ENCODE measurements at places on chromosomes 12 and 14. TPM values are rescaled to one million over a fixed set of nuclear protein-coding genes. Genes with fewer than 3 reads are reported as not detected.

Gene EPYC
- not detected for total RNA-seq

Gene TRHDE
- under 0.01 TPM for total RNA-seq

Gene PLEKHG7
- total RNA-seq, result not detected

Gene LRRC10
- total RNA-seq, result not detected

Gene LALBA
- not detected for total RNA-seq

Gene SNAPC1
- total RNA-seq, result 9.7 TPM

Gene TAS2R20
- 2.3 TPM for total RNA-seq

Gene BLOC1S1
- total RNA-seq, result 56.2 TPM

Gene E2F7
- 7.6 TPM for total RNA-seq

Gene KLRC4
- total RNA-seq, result not detected

Gene EGLN3
- total RNA-seq, result 4.0 TPM

Gene RNASE4
- total RNA-seq, result 26.9 TPM

Gene LRCOL1
- total RNA-seq, result 10.1 TPM

Gene GARIN6
- total RNA-seq, result not detected
